ENCODE measurements at places on chromosomes 4 and X.

GRCh38 chrX:120260369-120260768 lies 9.8 kb downstream of the ZBTB33 start:
- DNase-seq: no peak

DNA sequence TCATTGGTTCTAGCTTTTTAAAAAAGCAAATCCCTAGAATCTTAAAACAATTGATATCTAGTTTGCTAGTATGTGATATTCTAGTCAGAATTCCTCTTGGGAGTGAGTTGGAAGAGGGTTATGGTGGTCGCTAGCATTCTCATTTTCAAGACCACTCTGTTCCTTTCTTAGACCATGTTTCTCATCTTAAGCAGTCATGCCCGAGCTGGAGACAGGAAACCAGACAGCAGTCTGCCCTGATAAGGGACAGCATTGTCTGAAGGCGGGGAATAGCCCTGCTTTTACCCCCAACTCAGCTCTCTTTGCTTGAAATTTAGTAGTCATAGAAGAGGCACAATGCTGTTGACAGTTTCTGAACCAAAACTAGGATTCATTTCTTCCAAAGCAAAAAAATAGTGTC lies 5.2 kb downstream of the KLF3 start:
- DNase-seq: peak; percentile 80

DNA sequence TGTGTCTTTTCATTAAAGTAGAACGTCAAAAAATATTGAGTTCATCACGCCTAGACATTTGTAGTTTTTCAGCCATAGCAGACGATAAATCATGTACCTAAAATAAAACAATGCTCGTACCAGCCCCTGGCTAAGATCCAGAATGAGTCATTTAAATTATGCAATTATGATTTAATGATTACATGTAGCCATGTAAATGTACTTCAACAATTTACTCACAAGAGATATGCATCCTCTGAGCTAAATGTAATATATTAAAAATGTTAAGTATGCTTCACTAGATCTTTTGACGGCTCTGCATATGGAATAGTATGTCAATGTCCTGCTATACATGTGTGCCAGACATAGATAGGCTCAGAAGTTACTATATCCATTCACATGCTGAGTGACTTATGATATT lies 1077.8 kb downstream of the ARAP2 start:
- DNase-seq: no peak

- DNase-seq: peak; percentile 28
Measured at GRCh38 chr4:95155759-95156451, 392.9 kb downstream of the UNC5C start.

- no peak for DNase-seq
Measured at GRCh38 chr4:186536285-186536684, 19.1 kb downstream of the MTNR1A start.

GRCh38 chrX:128816919-128817318 lies 706.4 kb downstream of the SMARCA1 start:
- no peak for DNase-seq

DNA sequence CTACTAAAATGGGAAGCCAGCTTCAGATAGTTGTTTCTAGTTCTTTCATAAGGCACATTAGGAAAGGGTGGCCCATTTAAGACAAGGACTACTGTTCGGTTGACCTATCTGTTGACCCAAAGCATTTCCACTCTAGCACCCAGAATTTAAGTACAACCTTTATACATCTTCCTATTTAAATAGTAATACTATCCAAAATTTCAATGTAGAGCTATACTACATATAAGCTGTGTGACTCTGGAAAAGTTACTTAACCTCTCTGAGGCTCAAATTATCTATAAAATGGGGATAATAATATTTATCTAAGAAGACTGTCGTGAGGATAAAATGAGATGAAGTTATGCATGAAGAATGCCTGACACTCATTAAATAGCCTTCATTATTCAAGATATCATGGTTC lies 82.0 kb upstream of the TMEM164 start:
- no peak for DNase-seq

DNA sequence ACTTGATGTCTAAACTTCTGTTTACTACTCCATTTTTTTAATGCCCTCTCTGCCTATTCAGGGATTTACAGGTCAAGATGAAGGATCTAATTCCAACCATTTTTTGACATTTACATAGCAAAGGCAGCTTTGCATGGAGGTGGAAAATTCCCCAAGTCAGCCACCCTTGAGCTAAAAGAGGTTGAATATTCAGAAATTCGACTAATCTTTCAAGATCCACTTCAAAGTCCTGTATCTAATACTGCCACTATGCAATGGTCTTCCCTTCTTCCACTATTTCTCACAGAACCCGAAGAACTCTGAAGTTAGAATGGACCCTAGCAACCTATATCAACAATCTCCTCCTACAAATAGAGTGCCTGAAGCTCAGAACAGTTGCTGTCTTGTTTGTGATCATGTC lies 21.6 kb downstream of the CFAP97 start:
- no peak for DNase-seq

GRCh38 chr4:140609548-140610425 lies 41.0 kb upstream of the UCP1 start:
- peak; percentile 70 for DNase-seq

GRCh38 chr4:8394806-8395205 lies 45.7 kb downstream of the ACOX3 start:
- no peak for DNase-seq

DNA sequence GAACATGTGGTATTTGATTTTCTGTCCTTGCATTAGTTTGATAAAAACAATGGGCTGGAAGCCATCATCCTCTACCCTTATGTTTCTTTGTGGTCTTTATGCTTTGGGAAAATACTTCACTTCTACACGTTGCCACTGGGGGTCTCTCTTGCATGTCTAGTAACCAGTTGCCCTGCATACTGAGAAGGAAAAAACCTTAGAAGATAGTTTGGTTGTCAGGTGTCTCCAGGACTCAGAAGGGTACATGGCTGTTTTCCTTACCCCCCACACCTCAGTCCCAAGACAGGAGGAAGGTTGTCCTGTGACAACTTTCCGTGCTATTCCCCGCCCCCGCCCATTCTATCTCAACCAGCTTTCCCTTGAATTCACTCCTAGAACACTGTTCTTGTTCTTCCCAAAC lies 62.1 kb upstream of the LANCL3 start:
- DNase-seq: no peak

- no peak for DNase-seq
Measured at GRCh38 chr4:85946821-85947220, 413.0 kb downstream of the MAPK10 start.

GRCh38 chr4:38747629-38748028 lies 35.2 kb downstream of the TLR10 start:
- no peak for DNase-seq

DNA sequence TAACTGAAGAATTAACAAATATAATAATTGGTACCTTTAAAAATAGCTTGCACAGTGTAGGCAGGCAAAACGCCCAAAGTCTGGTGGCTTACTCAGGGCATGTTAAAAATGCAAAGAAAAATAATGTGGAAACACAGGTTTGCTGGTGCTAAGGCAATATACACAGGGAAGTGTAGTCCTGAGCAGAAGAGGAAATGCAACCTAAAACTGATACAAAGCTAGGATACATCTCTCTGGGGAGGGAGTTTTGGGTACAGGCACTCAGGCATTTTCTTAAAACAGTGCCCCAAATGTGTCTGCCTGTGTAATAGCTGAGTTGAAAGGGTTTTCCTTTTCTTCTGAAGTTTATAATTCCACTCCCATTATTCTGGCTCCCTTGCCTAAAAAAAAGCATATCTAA lies 47.4 kb downstream of the TMPRSS11E start:
- no peak for DNase-seq

DNA sequence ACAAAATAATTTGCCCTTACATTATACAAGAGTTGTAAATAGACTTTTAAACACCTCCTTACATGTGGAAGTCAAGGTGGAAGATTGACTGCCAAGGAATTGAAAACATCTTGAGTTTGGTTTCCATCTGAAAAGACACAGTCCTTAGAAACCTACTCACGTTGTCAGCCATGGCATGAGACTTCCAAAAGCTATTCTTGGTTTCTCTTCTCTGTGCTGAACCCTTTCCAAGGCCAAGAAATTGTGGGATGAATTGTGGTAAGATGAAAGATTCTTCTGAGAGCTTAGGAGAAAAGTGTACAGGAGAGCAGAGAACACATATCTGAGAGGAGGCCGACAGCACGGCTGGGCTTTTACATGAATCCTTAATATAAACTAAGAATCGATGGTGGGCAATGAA lies 370.0 kb downstream of the FBXW7 start:
- DNase-seq: no peak

DNA sequence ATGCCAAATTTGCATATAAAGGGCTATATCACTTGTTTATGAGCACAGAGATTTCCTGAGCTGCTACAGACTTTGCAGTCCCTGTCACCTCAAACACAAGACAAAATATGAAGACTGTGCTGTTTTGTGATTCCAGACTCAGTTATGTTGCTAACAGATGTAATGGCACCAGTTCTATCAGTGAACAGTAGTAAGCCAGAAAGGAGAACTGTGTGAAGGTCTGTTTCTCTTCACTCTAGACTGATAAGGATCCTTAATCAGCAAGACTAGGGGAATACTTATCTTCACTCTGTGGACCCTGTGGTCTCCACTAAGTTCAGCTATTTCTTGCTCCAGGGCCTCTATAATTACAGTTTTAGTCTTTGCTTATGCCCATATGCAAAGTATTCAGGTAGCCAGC lies 82.7 kb downstream of the ANXA5 start:
- DNase-seq: no peak

- DNase-seq: no peak
Measured at GRCh38 chr4:167023364-167023925, 210.8 kb downstream of the SPOCK3 start.

DNA sequence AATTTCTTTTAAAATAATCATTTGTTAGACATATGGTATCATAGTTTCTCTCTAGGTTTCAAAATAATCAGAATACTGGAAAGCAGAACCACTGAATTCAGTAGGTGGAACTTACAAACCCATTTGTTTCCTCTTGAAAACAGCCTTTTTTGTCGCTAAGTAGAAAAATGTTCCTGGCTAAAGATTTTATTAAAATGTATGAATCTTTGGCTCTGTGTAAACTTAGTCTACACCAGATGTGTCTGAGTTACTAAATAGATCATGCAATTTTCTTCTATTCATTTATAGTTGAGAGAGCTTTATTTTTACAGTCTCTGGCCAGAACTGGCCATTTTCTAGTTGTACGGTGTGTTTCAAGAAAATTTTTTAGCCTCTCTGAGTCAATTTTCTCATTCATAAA lies 1.0 kb downstream of the CYSLTR1 start:
- DNase-seq: no peak
